ENCODE measurements at places on chromosomes 16 and 17. TPM values are rescaled to one million over a fixed set of nuclear protein-coding genes. Genes with fewer than 3 reads are reported as not detected.

DNA sequence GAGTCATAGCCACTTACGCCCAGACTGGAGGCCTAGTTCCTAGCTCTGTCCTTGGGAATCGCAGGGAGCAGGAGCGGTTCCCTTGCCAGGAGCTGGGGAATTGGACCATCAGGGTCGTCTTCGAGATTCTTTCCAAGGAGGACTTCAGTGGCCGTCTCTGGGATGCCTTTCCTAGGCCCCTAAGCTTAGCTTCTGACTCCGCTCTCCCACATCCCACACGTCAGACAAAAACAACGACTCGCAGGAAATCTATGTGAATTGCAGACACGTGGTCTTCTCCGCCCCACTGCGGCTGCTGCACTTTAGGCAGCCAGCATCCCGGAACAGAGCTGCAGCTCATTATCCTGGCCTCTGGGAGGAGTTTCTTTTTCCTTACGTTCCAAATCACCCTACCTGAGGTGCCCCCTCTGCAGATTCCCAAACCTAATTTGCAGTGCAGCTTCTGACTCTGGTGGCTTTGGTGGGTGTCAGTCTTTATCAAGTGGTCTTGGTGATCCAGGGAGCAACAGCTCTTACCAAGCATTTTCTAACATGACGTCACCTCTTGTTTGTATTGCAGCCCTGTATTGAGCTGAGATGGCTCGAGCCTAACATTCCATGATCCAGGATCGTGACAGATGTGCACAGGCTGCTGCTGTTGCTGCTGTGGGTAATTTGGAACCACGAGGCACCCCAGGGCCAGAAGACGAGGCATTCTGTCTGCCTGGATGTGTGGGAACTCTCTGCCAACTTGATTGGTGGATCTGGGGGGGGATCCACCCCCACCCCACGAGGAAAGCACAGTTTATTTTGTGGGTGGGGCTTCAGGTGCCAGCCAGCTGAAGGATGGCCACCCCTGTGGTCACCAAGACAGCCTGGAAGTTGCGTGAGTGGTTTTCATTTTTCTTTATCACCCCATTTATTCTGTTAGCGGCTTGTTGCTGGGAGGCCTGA, 1.1 kb downstream of the KATNB1 start:
- peak; percentile 36 for DNase-seq

GRCh38 chr17:57294629-57295501, 38.5 kb downstream of the MSI2 start:
- DNase-seq: no peak

HNF1B gene
- 120 TPM for polyA plus RNA-seq

DNA sequence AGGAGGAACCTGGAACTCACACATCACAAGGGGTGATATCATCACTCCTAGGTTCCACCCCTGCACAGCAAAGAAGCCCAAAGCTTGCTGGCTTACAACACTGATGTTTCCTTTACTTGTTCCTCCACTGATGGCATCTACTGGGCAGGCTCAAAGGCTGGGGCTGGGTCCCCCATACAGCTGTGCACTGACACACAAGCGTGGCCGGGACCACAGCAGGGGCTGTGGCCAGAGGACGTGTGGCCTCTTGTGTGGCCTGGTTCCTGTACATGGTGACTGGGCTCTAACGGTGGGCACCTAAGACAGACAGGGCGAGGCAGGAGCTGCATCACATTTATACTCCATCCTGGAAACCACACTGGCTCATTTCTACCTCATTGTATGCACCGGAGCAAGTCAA, 264.4 kb upstream of the FOXF1 start:
- no peak for DNase-seq

DNA sequence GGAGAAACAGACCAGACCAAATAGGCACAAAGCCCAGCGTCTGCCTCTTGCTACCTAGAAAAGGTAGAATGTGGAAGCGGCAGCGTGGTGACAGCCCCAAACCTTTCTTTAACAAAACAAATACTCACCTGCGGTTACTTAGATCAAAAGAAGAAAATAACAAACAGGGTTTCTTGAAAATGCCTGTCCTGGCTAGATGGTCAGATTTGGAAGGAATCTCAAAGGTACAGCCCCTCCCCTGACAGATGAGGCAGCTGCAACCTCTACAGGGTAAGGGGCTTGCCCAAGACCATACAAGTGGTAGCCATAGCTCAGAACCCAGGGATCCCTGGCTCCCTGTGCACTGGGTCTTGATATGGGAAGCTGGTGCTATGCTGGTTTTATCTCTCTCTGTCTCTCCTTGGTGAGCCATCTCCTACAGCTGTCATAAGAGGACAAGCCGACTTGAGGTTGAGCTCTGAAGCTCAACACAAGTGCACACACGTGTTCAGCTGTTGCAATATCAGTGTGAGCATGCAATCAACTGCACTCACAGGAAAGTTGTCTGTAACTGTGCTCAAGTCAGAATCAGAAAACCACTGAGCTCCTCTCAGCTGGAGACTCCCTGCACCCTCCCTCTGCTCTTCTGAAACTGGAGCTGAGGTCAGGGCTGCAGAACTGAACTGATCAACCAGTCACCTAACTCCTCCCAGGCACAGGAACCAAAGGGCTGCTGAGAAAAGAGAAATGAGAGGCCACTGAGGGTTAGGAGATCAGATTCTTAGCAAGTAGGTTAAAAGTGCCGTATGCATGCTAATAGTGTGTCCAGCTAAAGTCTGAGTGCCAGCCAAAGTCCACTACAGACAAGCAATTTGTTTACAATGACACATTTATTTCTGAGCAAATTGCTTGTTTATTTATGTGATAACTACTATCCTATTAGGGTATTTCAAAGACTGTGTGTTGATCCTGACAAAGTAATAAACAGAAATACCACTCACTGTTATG, 6.1 kb upstream of the RNF157 start:
- no peak for DNase-seq

DNA sequence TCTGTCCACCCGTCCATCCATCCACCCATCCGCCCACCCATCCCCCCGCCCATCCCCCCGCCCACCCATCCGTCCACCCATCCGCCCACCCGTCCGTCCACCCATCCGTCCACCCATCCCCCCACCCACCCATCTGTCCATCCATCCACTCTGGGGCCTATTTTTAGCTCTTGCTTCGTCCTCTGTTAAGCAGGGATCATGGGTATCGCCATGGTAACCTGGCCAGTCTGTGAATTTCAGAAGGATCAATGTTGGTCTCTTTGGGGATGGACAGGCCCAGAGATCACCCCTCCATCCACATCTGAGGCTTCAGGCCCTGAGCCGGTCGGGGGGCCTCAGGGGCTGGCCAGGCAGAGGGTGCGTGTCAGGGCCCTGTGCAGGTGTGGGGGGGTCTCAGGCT, 15.2 kb upstream of the DPEP1 start:
- DNase-seq: no peak

GNG13 gene
- 0.41 TPM for polyA plus RNA-seq

OR1A1 gene
- 0.03 TPM for polyA plus RNA-seq

CMTM2 gene
- polyA plus RNA-seq: 0.33 TPM

APOH gene
- 0.19 TPM for polyA plus RNA-seq

DNA sequence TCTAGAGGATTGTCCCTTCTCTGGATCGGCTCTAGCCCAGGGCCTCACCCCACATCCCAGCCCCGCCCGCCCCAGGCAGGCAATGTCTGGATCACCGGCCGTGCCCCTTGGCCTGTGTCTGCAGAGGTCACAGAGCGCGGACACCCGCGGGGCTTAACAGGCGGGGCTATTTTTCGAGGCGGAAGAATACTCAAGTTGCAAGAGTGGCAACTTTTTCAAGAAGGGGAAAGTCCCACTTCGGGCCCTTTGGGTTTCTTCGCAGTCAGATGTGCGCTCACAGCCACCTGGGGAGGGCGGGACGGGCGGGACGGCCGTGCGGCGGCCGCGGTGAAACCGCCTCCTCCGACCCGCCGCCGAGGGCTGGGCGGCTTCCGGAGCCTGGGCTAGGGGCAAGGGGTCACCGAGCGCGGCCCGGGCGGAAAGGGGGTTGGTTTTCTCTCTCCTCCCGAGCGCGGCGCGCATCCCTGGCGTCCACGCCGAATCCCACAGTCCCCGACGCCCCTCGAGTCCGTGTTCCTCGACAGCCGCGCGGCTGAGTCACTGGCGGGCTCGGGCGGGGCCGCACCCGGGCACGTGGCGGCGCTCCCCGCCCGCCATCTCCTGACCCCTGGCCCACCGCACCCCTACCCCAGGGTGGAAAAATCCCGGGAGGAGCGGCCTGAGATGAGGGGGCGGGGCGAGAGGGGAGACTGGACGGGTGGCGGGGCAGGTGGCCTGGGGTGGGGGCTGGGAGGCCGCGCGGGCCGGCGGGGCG, 1.2 kb upstream of the PFN1 start:
- DNase-seq: no peak

DNA sequence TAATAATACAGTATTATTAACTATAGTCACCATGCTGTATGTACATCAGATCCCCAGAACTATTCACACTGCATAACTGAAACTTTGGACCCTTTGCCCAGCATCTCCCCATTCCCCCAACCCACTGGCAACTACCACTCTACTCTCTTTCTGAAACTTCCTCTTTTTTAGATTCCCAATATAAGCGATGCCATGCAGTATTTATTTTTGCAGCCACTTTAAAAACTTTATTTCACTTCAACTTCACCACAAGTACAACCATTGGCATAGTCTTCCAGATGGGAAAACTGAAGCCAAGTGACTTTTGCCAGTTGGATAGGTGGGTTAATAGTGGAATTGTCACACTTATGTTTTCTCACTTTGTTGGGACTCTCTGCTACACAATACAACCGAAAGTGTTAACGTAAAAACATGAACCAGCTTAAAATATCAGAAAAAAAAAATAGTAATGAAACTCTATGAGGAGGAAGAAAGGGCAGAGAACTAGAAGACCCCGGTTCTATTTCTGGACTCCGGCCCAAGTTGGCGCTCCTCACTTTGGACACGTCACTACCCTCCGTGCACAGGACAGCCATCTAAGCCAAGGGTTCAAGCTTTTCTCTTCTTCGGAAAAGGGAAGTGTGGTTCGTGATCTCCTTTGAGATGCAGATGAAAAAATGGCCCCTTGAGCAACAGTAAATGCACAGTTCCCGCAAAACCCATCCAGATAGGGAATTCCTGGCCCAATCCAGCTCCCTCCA, 743 bp downstream of the SHCBP1 start:
- no peak for DNase-seq

- DNase-seq: no peak
Observed at GRCh38 chr17:40382251-40382650, 17.7 kb upstream of the GJD3 start.

DNA sequence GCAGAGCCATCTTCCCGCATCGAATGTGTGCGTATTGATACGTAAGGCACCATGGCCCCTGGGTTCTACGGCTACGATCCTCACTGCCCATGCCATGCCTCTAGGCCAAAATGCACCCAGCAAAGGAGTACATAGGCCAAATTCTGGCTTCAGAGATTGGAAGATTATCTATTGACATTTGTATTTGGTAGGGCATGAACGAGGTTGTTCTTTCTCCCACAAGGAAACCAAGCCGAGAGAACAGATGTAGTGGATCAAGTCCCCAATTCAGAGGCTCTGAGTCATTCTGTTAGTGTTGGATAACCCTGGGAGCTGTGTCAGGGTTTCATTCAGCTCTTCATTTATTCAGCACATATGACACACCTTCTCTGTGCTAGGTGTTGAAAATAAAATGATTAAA, 36.5 kb downstream of the HOXB1 start:
- no peak for DNase-seq

KCNG4 gene
- polyA plus RNA-seq: 0.04 TPM

Data from renal cortex interstitium (tissue), 15 donors.